ENCODE measurements at places on chromosomes 4 and X. TPM values are rescaled to one million over a fixed set of nuclear protein-coding genes. Genes with fewer than 3 reads are reported as not detected.
A peak's percentile ranks its signal among the peaks of the same experiment; 100 is the strongest.

GRCh38 chrX:137164329-137164728 is 130.5 kb upstream of the GPR101 start:
- DNase-seq = no peak

GRCh38 chr4:170027181-170027829 is 1.1 kb upstream of the MFAP3L start:
- DNase-seq = peak; percentile 97

DNA sequence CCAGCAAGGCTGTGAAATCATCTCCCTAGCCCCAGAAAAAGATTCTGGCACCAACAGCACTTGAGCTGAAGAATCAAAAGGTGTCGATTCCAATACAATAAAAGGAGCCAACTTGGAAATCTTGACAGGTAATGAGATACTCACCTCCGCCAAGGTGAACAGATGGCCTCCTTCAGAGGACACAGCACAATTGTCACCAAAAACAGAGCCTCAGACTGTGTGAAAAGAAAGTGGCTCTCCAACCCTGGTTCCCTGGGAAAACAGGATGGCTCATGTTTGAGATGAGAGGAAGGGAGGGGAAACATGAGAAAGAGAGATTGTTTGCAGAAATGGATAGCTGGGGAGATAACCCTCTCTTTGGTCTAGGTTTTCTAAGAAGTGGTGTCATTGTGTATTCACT is 168.9 kb downstream of the HS3ST1 start:
- no peak for DNase-seq

- DNase-seq = no peak
Measured at GRCh38 chr4:7816771-7817170, 122.9 kb downstream of the AFAP1 start.

- DNase-seq = peak; percentile 12
Measured at GRCh38 chr4:123443401-123444289, 47.0 kb downstream of the SPRY1 start.

DNA sequence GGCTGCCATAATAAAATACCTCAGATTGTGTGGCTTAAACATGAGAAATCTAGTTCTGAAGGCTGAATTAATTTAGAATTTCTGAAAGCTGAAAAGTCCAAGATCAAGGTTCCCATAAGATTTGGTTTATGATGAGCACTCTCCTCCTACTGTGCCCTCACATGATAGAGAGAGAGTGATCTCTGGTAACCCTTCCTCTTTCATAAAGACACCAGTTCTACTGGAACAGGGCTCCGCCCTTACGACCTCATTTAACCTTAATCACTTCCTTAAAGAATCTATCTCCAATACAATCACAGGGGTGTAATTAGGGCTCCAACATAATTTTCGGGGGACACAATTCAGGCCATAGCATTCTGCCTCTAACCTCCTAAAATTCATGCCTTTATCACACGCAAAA is 194.0 kb upstream of the MAB21L2 start:
- DNase-seq = no peak

GRCh38 chr4:93747220-93747619 is 81.3 kb upstream of the ATOH1 start:
- DNase-seq = no peak

- DNase-seq = no peak
Measured at GRCh38 chr4:149794352-149794751, 21.3 kb downstream of the IQCM start.

- no peak for DNase-seq
Measured at GRCh38 chr4:135192751-135193535, 991.4 kb upstream of the PABPC4L start.

GRCh38 chr4:160611181-160611580 is 1508.3 kb downstream of the RAPGEF2 start:
- DNase-seq = no peak

DNA sequence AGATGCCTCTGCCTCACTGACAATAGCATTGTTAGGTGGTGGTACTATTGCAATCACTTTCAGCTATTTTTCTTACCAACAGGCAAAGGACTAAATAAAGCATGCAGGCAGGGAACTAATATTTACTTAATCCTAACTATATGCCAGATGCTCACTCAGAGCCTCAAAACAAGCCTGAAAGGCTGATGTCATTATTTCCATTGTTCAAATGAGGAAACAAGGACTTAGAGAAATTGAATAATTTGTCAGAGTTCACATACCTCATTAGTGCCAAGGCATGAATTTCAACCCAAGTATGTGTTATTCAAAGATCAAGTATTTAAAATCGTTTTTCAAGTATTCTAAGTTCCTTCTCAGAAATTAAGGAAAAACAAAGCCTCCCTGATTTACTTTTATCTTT is 374.9 kb upstream of the TECRL start:
- peak; percentile 16 for DNase-seq

DNA sequence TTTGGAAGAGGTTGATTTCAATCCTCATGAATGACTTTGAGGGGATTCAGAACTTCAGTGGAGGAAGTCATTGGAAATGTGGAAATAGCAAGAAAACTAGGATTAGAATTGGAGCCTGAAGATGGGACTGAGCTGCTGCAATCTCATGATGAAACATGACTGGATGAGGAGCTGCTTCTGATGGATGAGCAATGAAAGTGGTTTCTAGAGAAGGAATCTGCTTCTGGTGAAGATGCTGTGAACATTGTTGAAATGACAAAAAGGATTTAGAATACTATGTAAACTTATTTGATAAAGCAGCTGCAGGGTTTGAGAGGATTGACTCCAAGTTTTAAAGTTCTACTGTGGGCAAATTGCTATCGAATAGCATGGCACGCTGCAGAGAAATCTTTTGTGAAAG is 27.1 kb downstream of the EVC start:
- no peak for DNase-seq

DNA sequence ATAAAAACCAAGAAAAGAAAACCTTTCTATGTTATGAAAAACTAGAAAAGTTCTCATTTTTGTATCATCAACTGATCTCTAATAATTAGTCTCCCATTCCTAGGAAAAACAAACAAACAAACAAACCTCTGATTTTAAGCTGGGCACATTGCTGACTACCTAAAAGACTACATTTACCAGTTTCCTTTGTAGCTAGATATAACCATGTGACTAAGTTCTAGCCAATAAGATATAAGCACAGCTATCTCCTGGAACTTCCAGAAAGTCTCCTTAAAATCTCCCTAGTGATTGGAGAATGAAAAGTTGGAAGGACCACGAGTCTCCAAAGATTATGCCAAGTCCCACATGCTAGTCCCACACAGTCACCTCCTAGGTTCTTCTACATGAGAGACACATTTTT is 108.9 kb downstream of the NR3C2 start:
- no peak for DNase-seq

DNA sequence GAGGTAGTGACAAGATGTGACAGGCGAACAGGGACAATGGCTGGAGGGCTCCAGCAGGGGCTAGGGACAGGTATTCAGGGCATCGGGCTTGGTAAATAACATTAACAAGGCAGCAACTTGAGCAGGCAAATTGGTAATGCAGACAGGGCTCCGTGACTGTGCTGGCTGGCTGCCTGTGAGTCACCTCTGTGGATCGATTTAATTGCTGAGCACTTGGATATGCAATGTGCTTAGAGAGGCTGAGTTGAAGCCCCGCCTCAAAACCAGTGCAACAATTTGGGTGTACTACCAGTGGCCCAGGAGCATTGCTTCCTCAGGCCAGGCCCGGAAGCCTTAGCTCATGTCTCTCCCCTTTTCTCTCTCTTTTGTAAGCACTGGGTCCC is 19.5 kb downstream of the CNGA2 start:
- DNase-seq = peak; percentile 15

DNA sequence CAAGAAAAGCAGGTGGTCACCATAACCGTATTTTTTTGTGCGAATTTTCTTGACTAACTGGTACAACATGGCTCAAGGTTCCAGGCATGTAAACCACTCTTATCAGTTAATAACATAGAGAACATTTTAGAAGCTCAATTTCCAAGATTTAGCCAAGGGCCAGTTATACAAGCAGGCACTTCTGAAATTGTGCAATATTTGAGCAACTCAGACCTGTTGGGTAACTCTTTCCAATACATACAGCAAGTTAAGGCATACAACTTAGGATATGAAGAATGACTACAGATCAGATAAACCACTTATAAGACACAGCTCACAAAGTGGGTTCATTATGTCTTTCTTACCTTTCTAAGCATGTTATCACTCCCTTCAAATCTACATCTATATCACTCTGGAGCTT is 43.9 kb downstream of the ZNF280C start:
- DNase-seq = no peak

DNA sequence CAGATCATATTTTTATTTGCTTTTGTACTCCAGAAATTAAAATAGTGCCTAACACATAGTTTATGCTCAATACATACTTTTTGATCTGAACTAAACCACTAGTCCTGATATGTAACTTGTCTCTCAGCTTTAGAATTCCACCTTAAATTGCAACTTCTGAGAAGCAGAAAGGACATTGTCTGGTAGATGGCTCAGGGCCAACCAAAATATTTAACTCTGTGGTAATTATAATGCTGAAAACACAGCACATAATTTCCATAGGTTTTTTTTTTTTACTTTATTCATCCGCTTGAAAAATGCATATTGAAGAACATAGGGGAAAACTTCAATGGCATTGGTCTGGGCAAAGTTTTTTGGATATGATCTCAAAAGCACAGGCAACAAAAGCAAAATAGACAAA is 59.3 kb downstream of the AREG start:
- DNase-seq = peak; percentile 37

DNA sequence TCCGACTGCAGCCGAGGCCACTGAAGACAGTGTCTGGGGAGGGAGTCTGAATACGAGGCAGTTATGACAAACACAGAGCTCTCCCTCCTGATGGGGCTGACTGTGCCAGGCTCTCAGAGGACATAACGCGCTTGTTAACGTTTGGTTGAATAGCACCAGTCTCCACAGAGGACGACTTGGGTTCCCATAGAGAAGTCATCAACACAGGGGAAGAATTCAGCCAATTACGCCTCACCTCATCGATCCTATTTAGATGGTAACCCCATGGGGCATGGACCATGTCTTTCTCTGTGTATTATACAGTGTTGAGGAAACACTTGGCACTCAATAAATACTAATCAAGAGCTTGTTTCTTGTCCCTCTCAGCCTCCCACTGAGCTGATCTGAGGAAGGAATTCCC is 642.6 kb upstream of the LCORL start:
- no peak for DNase-seq

GRCh38 chr4:41514766-41515481 is 23.0 kb upstream of the LIMCH1 start:
- no peak for DNase-seq

GRCh38 chr4:169099771-169100180 is 89.7 kb upstream of the CBR4 start:
- peak; percentile 91 for DNase-seq

- no peak for DNase-seq
Measured at GRCh38 chr4:148055844-148056243, 324.0 kb downstream of the ARHGAP10 start.

DNA sequence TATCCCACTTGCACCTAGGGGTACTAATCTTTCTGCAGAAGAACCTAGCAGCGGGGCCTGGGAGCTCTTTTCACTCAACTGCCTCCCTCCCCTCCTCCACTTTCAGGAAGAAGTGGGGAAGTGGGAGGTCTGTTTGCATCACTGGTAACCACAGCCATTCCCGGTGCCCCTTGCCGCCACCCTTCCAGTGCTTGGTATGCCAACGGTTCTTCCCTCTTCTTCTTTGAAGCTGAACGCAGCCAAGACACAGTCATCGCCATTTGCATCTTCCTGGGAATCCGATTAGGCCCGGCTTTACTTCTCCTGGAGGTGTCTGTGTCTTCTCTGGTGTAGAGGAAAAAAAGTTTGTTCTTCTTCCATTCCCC is 47.2 kb upstream of the RBPJ start:
- DNase-seq = no peak

- no peak for DNase-seq
Measured at GRCh38 chrX:26915064-26915463, 548.1 kb downstream of the PPP4R3C start.

DNA sequence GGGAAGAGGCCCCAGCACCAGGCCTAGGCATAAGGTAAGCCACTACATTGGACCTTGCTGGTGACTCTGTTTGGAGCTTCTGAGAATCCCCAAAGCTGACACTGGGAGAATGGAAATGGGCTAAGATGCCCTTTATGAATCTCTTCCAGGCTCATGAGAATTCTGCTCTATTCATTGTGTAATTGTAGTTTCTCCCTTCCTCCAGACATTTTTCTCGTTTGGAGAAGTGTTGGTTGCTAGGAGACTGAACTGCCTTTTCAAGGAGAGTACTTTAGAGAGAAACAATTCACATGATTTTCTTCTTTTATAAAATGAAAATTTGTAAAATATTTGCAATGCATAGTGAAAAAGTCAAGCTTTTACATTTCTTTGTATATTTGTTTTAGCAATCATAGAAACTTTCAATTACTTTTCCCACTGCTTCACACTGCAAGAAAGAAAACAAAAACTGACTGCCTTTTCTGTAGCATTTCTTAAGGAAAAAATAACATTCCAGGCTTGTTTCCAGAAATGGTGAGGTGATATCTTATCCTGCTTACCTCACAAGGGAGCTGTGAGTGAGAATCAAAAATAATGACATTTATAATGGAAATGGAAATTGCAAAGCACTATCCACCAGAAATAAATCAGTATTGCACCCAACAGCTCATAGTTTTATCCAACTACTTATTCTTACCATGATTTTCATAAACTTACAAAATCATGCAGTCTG is 24.9 kb upstream of the DCHS2 start:
- peak; percentile 28 for DNase-seq

DNA sequence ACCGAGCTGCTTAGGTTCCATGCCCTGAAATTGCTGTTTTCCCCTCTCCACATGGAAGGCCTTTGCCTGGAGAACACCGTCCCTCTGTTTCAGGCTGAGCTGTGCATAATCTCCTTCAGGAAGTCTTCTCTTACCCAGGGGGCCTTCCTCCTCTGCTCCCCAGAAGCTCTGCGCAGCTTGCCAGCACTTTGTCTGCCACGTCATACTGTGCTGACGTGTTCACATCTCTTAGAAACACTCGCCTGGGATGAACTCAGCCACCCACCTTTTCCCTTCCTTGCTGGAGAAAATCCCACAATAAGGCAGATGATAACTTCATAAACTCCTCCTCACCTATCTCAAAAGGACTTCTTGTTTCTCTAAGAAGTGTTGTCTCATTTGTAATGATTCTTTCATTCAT is 110.7 kb downstream of the ARHGAP10 start:
- no peak for DNase-seq

MBNL3 gene
- 24.7 TPM for total RNA-seq

FAM9C gene
- total RNA-seq = not detected

DGKK gene
- 0.10 TPM for total RNA-seq

NAP1L5 gene
- 8.6 TPM for total RNA-seq

TCEAL2 gene
- total RNA-seq = 1.1 TPM

CXCL13 gene
- total RNA-seq = 0.31 TPM

GRPR gene
- 1.4 TPM for total RNA-seq

IL2RG gene
- 4.3 TPM for total RNA-seq

ADH7 gene
- total RNA-seq = 12.1 TPM

CT45A1 gene
- not detected for total RNA-seq

Data from tongue (tissue), 3 donors.